ENCODE measurements at places on chromosomes 13 and 19.

DNA sequence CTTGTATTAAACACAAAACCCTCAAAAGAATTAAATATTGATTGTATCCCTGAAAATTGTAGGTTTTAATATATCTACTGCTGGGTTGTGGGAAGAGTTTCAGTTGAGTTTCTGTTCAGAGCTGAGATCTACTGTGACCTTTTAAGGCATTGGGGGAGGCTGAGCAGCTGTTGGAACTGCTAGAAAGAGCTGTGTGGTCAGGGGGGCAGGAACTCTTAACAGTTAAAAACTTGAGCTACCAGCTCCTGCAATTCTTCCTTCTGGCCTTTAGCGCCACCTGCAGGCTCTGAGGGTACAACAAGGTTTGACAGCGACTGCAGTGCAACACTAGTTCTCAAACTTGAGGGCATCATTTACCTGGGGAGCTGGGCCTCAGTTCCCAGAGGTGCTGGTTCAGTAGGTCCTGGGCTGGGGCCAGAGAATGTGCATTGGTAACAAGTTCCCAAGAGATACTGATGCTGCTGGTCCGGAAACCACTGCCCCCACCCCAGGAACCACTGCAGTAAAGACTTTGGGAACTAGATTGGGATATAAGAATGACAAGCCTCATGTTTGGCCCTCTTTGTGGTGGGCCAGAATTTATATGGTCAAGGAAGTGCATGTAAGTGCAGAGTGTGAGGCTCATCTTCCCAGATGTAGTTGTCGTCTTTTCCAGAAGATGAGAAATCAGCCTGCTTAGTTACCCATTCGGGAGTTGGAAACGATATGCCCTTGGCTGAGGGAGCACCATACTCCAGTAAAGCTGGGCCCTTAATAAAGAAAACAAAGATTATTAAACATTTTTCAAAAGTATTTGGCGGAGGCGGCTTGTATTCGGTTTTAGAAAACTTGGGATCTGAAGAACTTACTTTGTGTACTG, 2.6 kb downstream of the RNASEH2B start:
- peak; percentile 74 for DNase-seq

DNA sequence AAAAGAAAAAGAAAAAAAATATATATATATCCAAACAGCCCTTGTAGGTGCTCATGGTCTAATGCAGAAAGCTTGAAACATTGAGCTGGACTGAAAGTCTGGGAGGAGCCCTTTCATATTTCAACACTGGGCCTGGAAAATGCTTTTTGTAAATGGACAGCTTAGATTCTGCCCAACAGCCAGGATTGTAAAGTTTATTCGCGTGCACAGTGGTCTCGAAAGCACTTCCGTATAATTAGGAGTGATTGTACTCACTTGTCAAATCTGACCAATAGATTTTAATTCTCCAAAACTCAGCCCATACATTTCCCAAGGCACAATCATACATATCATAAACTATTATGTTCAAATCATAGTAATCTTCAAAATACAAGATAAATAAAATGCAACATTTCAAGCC, 260.1 kb downstream of the COL4A1 start:
- no peak for DNase-seq

DNA sequence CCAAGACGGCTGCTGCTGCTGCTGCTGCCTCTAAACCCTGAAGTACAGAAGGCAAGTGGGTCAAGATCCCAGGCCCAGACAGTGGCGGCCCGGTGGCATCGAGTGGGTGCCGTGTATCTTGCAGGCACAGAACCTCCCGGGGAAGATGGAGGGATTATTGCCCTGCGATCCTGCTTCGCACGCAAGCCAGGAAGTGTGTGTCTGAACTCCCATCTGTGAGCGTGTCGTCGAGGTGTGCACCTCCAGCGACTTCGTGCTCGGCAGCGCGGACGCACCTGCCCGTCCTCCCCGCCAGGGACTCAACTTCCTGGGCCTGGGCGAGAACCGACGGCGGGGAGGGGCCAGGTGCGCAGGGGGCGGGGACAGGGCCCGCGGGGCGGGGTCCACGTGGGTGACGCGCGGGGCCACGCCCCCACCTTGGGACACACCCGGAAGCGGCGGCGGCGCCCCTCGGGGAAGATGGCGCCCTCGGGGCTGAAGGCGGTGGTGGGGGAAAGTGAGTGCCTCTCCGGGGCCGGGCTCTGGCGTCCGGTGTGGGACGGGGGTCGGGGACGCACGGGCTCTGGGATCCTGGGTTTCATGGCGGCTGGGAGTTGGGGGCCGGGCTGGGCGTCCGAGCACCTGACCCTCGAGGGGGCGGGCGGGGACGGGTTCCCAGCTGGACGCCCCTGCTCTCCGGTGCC, at the start of gene STXBP2:
Gene STXBP2 (plus strand): TSS at position 420 of the 683 bp plus-strand sequence. CDS start 40 bp downstream, at position 460.
- DNase-seq = peak; percentile 93

DNA sequence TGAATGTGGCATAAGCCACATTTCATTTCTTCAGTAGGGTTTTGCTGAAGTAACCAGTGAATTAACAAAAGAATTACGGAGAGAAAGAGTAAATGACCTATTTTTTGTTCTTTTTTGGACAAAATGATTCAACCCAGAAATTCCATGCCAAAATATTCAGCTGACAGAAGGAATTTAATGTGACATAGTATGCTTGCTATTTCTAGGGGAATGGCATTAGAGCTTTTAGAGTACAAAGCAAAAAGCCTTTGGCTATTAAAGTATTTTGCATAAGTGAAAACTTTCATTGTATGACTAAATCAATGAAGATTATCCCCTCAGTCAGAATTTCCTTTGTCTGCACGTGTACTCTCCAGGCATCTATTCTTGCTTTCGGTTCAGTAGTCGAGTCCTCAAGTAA, 465.3 kb downstream of the COG6 start:
- no peak for DNase-seq

GRCh38 chr19:1133471-1133929, 29.7 kb downstream of the GPX4 start:
- peak; percentile 56 for DNase-seq

Data from activated T-helper 1 cell treated with anti-CD3 and anti-CD28 coated beads, Interleukin-2, amount 50 U/mL, for 16 hours (primary cell).